ENCODE measurements at places on chromosomes 6 and 20.

DNA sequence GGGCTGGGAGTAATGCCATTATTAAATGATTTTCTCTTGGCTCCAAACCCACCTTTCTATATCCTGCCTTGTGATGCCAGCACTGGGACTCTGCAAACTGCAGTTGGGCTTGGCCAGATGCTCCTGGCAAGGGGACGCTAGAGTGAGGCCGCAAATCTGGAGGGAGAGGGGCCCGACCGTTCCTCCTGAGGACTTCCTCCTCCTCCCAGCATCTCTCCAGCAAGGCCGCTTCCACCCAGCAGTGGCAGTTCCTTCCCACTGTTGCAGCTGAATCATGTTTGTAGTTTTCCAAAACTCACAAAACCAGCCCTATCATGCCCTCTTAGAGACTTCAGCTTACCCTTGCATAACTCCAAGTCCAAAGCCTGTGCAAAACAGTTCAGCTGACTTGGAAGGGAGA lies 244.4 kb downstream of the FOXA2 start:
- no peak for DNase-seq

DNA sequence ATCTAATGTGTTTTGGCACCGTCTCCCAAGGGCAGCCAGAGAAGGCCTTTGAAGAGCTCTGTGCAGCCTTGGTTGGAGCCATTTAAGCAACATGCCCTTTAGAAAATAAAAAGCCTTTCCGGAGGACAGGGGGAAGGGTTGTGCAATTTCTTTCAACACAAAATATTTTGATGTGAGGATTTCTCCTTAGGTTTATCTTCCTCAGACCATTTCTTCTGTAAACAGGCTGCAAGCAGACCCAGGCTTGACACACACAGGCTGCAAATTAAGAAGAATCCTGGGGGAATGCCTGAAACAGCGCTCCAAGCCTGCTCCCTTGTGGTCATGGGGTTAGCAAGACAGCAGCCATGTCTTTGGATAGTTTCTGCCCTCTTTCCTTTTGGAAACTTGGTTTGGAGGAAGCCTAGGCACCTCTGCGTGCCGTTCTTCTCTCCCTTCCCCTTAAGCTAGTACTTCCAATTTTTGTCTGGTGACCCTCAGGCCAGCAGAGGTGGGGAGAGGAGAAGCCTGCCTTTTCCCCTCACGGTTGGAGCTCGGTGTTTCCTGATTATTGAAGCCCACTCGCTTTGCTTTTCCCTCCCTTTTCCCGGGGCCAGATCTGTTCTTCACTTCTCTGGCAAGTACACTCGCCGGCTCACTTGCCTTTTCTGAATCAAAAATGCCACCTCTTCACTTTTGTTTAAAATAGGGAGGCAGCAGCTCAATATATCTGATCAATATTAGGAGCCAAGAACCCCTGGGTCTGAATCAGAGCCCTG lies 39.6 kb upstream of the NOX3 start:
- DNase-seq = peak; percentile 83

- no peak for DNase-seq
Measured at GRCh38 chr6:9834233-9834632, 580.6 kb downstream of the TFAP2A start.

DNA sequence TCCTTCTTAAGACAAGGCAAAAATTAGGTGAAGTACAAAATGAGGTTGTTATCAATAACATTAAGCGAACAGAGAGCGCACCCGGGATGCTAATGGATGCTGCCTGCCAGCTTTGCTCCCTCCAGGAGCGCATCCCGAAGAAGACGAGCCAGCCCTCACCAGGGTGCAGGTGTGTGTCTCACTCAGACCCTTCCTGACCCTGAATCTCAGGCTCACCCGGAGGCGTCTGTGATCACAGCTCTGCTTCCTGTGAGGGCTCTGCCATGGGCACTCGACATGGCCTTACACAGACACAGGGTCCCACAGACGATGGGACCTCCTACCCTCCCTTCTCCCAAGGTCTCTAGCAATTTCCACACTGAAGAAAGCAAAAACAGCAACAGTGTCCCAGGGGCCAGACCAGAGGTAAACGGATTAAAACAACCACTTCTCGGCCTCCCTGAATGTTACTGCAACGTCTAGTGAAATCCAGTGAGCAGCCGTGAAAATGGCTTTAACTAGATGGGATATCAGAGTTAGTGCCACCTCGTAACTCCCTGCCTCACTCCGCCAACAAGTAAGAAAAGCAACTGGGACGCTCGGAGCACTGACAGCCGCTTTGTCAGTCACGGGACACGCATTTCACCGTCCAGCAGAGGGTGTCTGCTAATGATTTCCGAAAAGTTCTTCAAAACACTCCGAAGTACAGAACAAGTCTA lies 11.7 kb downstream of the ZBTB46 start:
- no peak for DNase-seq

DNA sequence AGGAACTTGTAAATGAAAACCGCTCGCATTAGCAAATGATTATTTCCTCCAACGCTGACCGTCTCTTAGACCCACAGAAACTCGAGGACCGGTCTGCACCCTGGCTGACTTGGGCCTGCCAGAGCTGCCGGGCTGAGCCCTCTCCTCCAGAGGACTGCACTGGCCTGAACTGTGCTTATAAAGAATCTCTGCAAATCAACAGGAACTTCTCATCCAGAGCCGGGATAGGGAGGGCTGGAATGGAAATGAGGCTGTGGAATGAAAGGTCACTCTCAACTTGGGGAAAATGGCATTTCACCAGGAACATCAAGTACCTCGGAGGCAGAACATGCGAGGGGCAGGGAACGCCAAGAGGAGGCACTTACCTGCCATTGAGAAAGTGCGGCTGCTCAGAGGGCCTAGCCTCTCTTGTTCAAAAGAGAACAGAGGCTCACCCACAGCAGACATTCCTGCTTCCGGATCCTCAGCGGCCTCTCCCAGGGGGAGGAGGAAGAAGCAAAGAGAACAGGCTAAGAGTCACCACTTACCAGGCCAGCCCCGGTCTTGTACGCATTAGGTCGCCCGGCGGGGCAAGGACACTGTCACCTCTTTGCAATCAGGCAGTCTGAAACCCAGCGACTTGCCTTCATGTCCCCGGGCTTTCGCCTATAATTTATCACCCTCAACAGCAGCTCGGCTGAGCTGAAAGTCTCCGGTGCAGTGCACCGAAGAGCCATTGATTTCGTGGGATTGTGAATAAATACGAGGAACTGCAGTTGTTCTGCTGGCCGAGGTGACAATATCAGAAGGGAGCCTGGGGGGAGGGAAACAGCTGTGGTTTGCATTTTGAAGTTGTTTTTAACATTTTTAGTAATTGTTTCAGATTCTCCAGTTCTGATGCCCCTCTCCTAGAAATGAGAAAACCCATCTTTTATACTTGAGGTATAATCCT lies 37.6 kb downstream of the ZMYND8 start:
- no peak for DNase-seq

- DNase-seq = no peak
Measured at GRCh38 chr20:63591147-63591533, 17.1 kb upstream of the HELZ2 start.

DNA sequence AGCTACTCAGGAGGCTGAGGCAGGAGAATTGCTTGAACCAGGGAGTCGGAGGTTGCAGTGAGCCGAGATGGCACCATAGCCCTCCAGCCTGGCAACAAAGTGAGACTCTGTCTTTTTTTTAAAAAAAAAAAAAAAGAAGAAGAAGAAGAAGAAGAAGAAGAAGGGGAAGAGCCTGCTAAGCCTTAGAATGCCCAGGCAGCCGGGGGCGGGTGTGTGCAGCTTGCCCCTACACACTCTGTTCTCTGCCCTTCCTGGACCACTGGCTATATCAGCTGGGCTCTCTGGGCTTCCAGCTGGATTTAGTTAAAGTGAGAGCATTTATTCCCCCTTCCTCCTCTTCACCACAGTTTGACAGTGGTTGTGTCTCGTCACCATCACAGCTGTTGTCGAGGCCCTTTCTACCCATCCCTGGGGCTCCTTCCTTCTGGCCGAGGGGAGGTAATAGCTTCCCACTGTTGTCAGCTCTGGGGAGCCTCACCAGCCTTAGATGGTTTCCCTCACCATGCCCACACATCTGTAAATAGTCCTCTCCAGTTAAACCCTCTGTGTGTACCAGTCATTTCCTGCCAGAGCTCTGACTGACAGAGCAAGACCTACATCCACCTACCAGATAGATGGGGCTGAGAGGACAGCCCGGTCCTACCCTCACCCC lies 77.6 kb downstream of the TRERF1 start:
- DNase-seq = no peak

- DNase-seq = no peak
Measured at GRCh38 chr6:86789779-86790411, 147.4 kb upstream of the HTR1E start.

DNA sequence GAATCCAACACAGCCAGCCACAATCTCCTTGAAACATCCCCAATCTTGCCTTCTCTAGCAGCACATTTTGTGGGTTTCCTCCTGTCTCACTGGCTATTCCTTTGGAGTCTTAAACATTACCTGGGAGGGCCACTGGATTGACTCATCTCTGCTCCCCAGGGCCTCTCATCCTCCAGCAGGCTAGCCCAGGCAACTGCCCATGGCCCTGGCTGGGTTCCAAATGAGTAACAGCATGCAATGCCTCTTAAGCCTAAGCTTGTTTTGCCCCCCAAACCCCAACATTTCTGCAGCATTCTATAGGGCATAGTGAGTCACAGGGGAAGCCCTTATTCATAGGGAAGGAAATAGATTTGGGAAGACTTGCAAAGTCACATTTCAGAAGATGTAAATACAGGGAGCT lies 204.9 kb downstream of the FOXA2 start:
- DNase-seq = no peak

GRCh38 chr6:158072083-158072721 lies 90.5 kb downstream of the SYNJ2 start:
- no peak for DNase-seq

DNA sequence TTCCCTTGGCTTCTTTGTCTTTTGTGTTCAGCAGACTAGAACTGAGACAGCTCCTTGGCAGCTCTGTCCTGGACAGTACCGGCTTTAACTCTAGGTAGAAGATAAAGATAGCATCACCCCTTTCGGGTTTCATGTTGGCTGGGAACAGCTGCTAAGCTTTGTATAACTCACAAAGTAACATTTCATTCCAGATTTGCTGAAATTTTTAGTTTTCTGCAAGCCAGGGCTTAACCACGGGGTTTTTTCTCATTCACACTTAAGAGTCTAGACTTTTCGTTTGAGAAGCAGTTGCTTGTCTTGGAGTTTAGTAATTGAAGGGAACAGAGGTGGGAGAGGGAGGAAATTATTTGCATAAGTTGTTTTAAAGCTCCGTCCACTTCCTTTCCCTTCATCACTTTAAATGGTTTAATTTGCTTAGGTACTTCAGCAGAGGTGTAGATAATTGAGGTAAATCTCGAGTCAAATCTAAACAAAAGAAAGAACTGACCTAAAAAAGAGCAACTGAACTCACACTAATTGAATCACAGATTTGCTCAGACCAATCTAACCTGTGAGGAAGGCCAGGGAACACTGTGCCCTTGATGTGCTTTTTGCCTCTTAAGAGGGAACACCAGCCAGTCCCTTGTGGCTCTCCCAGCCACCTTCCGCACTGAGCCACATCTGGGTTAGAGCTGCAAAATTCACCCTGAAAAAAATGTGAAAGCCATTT lies 48.3 kb downstream of the RREB1 start:
- DNase-seq = no peak

DNA sequence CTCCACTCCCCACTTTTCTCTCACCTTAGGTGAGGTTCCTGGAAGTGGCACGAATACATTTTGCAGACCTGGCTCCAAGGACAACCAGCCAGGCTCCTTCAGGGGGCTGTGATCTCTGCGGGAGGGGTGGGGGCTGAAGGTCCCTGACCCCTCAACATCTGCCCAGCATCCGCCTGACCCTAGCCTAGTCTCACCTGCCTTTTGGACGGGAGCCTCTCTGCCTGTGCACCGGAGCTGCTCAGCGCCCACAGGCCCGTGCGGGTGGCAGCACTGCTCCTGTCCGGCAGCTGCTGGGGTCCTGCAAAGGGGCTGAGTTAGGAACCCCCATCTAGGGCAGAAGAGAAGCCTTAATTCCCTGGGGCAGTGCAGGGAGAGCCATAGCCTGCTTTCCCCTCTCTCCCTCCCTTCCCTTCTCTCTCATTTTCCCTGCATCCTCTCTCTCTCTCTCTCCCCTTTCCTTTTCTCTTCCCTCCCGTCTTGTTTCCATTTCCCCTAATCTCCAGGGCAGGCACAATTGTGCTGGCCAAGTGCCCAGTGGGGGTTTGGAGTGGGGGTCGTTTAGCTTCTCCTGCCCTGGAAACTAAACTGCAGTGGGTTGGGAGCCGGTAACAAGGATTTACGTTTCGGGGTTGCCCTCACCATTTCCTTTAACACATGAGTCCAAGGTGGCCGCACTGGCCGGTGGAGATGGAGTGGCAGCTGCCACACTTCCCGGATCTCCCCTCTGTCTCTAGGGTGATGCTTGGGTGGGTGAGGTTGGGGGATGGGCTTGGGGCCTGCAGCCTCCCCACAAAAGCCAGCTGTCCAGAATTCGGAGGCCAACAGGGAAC lies 54.1 kb downstream of the CTCFL start:
- DNase-seq = no peak

- DNase-seq = no peak
Measured at GRCh38 chr20:5090191-5090590, 29.6 kb downstream of the PCNA start.

GRCh38 chr20:971346-971745 lies 30.8 kb downstream of the RSPO4 start:
- no peak for DNase-seq

- DNase-seq = no peak
Measured at GRCh38 chr6:148431413-148431812, 88.8 kb downstream of the SASH1 start.

DNA sequence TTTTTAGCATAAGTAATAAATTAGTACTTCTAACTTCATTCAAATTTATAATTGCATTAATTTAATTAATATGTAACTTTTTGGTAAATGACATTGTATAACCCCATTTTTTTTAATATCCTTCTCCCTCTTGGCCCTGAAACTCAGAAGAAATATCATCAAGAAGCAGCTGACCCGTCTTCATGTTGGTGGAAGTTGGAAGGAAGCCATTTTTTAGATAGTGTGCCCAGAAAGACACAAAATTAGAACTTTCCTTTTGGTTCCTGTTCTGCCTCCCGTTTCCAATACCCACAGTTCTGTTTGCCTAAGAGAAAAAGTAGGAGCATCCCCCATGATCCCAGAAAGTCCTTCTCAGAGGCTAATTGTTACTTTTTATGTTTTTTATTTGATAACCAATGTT lies 65.5 kb downstream of the PLCB4 start:
- DNase-seq = no peak

DNA sequence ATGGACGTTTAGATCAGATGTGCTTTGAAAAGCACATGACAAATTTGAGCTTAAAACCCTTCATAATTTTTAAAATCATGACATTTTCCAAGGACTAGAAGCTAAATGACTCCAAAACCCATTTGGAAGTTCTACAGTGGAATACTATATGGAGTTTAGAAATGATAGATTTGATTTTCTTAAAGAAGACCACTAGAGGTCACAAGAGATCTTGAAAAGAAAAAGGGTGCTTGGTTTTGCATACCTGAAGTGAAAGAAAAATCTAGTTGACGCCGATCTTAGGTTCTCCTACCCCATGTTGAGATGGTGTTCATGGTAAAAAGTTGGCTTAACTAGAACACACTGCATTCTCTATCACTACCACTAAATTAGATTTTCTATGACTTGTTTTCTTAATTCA lies 31.5 kb downstream of the CFAP61 start:
- no peak for DNase-seq
